ENCODE measurements at places on chromosomes 13 and 19. TPM values are rescaled to one million over a fixed set of nuclear protein-coding genes. Genes with fewer than 3 reads are reported as not detected.

GPR12 gene
- not detected for total RNA-seq

DNA sequence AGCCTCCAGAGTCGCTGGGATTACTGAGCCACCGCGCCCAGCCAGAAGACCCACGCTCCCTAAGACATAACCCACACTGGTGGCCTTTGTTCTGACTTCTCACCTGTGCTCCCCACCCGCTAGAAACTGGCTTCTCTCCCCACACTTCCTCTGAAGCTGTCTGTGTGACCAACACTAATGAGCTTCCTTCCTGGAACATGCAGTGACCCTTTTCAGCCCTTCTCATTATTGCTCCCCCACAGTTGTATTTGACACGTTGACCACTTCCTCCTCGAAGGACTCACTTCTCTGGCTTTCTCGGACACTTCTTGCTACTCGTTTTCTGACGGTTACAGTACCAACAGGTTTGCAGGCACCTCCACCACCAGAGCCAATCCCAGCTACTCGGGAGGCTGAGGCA is 10.9 kb downstream of the NCR1 start:
- H3K27ac ChIP-seq = no peak overlapping the region
- H3K36me3 ChIP-seq = no peaks in the 10 kb centered on the region
- no peaks in the 10 kb centered on the region for H3K4me1 ChIP-seq
- no peaks in the 10 kb centered on the region for H3K27me3 ChIP-seq
- no peak for DNase-seq
- no peak overlapping the region for H3K4me3 ChIP-seq

GRCh38 chr19:48703316-48703715 is 7.5 kb downstream of the FUT2 start:
- no peaks in the 10 kb centered on the region for H3K36me3 ChIP-seq
- H3K4me1 ChIP-seq = no peaks in the 10 kb centered on the region
- no peak overlapping the region for H3K27ac ChIP-seq
- no peaks in the 10 kb centered on the region for H3K27me3 ChIP-seq
- no peak overlapping the region for H3K4me3 ChIP-seq
- no peak for DNase-seq

NALCN gene
- not detected for total RNA-seq

- H3K4me3 ChIP-seq = no peak overlapping the region
- H3K27ac ChIP-seq = no peak overlapping the region
- H3K36me3 ChIP-seq = no peaks in the 10 kb centered on the region
Measured at GRCh38 chr19:2434721-2435265, 7.4 kb upstream of the TIMM13 start.

- no peaks in the 10 kb centered on the region for H3K36me3 ChIP-seq
- H3K4me3 ChIP-seq = peak overlapping the region; percentile 39
- H3K27ac ChIP-seq = peak overlapping the region; percentile 49
- H3K27me3 ChIP-seq = no peaks in the 10 kb centered on the region
- DNase-seq = no peak
Measured at GRCh38 chr19:37551129-37551993, 43.2 kb downstream of the ZNF571 start.

GRCh38 chr13:90654970-90655369 is 692.5 kb upstream of the MIR17HG start:
- no peaks in the 10 kb centered on the region for H3K36me3 ChIP-seq
- H3K4me3 ChIP-seq = no peak overlapping the region
- no peaks in the 10 kb centered on the region for H3K4me1 ChIP-seq
- H3K27ac ChIP-seq = no peak overlapping the region
- DNase-seq = no peak

DNA sequence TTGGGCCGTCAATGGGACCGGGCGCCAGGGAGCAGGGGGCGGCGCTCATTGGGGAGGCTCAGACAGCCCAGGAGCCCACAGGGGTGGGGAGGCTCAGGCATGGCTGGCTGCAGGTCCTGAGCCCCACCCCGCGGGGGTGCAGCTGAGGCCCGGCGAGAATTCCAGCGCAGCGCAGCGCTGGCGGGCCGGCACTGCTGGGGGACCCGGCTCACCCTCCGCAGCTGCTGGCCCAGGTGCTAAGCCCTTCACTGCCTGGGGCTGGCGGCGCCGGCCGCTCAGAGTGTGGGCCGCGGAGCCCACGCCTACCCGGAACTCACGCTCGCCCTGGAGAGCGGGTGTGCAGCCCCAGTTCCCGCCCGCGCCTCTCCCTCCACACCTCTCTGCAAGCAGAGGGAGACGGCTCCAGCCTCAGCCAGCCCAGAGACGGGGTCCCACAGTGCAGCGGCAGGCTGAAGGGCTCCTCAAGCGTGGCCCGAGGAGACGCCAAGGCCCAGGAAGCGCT is 1227.4 kb downstream of the PCDH17 start:
- DNase-seq = no peak
- no peak overlapping the region for H3K27ac ChIP-seq
- H3K36me3 ChIP-seq = no peaks in the 10 kb centered on the region
- H3K4me3 ChIP-seq = no peak overlapping the region

ZNF101 gene
- total RNA-seq = 74.0 TPM
